HFF-Myc (cell line): ENCODE measurements at places on chromosomes 7 and 10.

DNA sequence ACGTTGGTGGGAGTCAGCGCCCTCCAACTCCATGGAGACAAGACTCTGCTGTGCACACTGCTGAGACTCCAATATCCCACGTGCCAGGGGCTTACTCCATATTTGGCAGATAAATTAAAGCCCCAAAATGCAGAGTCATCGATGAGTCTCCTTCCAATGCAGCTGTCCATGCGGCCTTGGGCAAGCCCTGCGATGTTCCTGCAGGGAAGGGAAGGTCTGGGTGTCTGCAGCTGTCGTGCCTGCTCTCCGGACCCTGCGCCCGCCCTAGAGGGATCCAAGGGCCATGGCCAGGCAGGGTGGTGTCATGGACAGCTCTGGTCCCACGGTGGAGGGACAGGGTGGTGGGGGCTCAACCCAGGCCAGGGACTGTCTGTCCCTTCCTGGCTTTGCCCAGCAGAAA is 185.2 kb downstream of the PTPRN2 start:
- DNase-seq, result no peak

DNA sequence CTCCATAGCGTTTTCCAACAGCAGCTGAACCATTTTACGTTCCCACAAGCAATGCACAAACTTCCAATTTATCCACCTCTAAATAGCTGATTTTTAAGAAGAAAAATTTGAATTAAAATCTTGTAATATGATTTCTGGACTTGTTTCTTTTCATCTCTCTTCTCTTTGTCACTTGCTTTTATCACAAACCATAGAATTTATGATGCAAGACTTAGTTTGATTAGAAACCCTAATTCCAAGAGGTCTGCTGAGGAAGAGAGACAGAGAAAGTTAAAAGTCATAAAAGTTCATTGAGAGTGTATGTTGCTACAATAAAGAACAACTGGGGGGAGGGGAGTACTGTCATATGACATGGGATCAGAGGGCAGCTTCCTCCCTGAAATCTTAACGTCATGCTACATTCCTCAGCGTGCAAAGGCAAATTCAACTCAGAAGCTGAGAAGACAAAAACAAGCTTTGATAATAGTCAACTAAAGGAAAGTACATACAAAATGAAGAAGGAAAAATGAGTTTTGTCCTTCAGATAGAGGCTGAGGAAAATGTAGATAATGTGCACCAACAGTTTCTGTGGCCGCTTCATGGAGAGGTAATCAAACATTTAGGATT is 18.4 kb upstream of the CUBN start:
- DNase-seq, result no peak

GRCh38 chr7:3591219-3591618 is 290.2 kb downstream of the SDK1 start:
- no peak for DNase-seq

DNA sequence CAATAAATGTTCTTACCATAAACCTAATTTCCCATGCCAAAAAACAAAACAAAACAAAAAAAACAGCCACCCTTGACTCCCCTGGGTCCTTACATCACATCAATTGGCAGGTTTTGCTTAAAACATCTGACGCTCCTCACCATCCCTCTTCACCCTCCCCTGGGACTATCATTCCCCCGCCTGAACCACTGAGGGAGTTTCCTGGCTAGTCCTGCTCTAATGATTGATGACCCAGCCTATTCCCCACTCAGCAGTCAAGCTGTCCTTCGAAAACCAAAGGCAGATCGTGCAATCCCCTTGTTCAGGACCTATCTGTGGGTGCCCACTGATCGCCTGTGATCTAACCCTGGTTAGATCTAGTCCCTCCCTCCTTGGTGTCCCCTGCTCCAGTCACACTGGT is 11.2 kb upstream of the FRMPD2 start:
- DNase-seq, result no peak

DNA sequence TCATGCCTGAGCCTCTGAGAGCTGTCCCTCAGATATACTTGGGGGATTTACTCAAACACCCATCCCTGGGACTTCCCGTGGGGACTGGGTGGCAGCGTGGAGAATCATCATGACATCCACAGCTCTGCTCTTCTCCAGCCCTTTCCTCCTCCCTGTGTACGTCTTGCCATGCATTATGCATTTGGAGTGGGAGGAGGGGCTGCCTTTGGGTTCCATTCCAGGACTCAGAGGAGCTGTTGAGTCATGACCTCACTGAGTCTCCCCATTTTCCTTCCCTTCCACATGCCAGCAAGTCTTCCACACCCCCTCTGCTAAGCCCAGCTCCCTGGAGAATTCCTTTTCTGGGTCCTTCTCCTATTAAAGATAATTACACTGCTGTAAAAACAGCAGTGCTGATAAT is 480.7 kb downstream of the SORCS3 start:
- DNase-seq, result no peak
